ENCODE measurements at places on chromosomes 1 and 21. TPM values are rescaled to one million over a fixed set of nuclear protein-coding genes. Genes with fewer than 3 reads are reported as not detected.

DNA sequence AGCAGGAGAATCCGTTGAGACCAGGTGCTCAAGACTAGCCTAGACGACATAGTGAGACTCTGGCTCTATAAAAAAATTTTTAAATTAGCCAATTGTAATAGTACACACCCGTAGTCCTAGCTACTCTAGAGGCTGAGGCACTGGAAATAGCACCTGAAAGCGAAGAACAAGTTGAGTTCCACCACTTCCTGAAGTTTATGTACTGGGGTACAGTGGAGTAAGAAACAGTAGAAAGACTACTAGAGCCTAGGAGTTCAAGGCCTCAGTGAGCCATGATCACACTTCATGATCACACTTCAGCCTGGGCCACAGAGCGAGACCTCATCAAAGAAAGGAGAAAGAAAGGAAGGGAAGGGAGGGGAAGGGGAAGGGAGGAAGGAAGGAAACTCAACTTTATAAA, 19.8 kb downstream of the RSBN1 start:
- DNase-seq: no peak

Gene CDC42BPA
- 39.1 TPM for total RNA-seq

Gene S100A7
- not detected for total RNA-seq

DNA sequence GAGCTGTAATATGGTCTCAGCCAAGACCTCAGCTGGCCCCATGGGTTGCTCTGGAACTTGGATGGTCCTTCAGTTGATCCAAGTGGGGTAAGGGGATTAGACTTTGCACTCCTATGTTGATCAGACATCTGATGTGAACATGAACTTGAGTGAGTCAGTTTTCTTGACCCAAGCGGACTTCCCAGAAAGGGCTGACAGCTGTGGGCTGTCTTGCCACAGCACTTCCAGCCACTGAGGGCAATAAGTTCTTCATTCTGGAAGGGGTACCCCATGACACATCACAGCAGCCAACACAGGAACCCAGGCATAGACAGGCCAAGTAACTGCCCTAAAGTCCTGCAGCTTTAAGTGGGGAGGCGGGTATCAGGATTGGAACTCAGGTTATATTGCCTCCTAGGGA, 93.9 kb upstream of the USP24 start:
- no peak for DNase-seq

DNA sequence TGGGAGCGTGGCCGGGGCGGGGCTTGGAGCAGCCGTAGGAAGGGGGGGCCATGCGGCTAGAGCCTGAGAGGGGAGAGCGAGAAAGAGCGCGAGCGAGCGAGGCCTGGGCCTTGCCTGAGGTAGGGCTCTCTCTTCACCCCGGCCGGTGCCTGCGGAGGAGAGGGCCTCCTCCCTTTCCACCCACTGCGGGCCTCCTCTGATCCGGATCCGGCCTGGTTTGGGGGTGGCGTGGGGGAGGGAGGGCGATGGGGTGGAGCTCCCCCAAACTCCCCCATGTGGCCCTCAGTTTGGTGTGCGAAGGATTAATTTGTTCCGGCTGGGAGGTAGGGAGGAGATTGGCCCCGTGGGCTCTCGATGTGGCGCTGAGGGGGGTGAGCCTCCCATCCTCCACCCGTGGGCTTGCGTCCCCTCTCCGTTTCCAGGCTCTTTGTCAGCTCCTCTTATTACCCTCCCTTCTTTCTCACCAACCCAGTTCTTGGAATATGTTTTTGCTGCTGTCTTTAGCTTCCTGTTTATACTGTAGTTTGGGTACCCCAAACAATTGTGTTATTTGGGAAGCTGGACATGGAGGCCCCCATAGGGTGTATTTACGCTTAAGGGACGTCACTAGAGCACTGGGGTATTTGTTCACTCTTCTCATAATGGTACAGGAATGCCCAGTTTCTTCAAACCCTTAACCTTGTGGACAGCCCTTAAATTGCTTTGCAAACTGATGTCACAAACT, 685 bp downstream of the UBAP2L start:
- DNase-seq: peak; percentile 86

Gene KCNA3
- not detected for total RNA-seq

GRCh38 chr1:9784508-9785133, 39.1 kb downstream of the CLSTN1 start:
- DNase-seq: peak; percentile 66

DNA sequence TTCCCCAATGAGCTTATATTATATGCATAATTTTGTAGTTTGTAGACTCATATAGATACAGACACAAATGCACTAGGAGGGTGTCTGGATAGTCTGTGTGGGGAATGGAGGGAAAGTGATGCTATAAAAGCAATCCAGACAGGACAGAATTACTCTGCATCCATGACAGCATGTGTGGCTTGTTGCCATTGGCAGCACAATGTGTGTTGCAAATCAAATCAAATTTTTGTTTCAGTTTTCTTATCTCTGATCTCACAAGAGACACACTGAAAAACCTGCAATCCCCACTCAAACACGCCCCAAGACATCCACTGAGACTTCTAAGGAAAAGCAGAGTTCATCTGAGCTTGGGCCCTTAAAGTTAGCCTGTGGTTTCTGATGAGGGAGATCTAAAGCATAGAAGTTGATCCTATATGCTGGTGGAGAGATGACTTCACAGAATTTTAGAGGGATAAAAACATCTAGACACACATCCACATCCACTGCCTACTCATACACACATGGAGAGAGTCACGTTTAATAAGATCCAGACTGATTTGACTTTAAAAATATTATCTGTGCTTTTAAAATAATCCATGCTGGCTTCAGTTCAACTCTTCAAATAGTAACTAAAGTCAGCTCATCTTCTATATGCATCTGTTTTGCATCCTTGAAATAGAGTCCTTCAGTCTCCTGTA, 313.0 kb upstream of the PLXNA2 start:
- no peak for DNase-seq

All from GM23248 (cell line).